H7 (cell line): ENCODE measurements at places on chromosomes 3 and 15. TPM values are rescaled to one million over a fixed set of nuclear protein-coding genes. Genes with fewer than 3 reads are reported as not detected.
A peak's percentile ranks its signal among the peaks of the same experiment; 100 is the strongest.

- DNase-seq: peak; percentile 76
Observed at GRCh38 chr15:26971271-26972018, 464 bp downstream of the GABRG3 start.

Gene WDR72
- 12.3 and 26.4 TPM in 2 replicates for total RNA-seq

DNA sequence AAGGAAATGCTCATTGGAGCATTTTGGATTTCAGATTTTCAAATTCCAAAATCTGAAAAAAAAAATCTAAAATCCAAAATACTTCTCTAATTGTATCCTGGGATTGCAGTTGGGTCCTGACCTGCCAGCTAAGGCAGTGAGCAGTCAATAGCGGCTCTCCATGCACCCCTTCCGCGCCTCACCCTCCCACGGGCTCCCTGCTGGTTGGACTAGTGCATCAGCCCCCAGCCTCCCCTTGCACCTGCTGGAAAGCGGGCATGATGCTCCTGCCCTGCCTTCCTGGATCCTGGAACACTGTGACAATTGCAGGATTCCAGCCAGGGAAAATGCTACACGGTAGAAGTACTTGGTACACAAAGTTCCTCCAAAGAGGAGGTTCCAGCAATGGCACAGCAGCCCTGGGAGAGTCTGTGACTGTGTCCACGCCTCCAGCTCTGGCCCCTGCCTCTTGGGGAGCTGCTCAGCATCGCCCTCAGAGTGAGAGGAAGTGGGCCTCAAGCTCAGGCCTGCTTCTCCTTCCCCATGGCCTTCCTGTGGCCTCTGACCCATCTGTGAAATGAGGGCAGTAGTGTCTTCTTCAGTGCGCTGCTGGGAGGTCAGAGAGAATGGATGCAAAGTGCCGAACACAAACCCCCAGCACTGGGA lies 39.5 kb upstream of the CHRNB4 start:
- no peak for DNase-seq

GRCh38 chr3:49058011-49058410 lies 28.8 kb upstream of the IMPDH2 start:
- DNase-seq: no peak

DNA sequence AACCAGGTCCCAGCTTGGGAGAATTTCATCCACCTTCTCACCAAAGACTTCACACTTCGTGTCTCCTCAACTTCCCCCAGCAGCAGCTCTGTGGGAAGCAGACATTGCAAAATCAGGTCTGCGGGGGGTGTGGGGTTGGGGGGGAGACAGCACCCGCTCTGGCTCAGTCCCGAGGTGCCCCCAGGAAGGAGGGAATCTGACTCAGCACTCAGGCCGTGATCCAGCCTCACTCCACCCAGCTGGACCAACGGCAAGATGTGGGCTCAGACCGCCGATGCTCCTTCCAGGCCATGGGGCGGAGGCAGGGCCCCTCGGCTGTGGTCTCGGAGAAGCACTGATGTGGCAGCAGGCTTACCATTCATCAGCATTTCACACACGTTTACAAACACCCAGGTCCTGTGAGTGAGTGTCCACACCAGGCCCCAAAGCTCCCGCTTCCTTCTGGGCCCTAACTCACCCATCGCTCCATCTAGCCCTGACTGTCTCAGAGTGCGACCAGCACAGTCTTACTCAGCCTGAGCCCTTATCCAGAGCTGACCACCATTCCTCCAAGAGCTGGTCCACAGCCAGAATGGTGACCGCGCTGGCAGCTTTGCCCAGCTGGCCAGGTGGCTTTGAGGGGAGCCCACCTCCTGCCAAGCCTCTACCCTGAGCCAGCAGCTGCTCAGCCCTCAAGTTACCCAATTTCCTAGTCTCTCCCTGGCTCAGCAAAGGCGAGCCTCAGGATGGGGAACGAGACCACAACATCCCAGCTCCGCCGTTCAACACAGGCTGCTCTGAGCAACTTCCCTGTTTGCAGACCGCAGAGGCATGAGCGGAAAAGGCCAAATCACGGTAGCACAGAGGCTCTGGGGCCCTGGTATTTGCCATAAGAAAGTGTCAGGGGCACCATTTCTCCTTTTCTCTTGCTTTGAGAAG lies 3.3 kb downstream of the STAB1 start:
- no peak for DNase-seq

Gene KIAA1143
- total RNA-seq: 30.8 and 37.8 TPM in 2 replicates

Gene RHOV
- total RNA-seq: 2.0 and 2.1 TPM in 2 replicates

DNA sequence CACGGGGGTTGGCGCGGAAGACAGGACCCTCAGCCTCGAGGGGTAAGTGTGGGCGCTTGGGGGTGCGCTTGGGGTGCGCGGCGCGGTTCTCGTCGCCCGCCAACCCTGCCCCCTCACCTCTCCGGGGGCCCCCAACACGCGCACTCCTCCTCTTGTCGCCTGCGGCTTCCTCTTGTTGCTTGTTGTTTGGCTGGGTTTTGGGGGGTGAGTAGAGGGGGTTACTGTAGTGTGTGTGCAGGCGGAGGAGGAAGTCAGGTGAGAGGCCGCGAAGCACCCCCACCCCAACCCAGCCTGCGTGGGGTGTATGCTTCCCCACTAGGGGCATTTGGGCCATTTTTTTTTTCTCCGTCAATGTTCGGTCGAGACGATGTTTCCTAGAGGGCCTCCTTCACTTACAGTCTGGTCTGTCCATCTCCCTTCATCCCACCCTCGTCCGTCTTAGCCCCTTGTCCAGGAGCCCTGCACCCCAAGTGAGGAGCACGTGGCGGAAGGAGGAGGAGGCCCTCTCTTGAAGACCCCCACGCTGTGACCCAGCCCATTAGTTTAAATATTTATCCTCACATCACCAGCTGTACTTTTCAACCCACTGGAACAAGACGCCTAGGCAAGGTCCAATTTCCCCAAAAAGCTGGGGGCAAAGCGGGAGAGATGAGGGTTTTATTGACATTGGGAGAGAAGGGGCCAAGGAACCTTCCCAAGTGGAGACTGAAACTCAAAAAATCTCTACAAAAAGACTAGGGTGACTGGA lies 20.4 kb upstream of the SATB1 start:
- no peak for DNase-seq

- DNase-seq: no peak
Observed at GRCh38 chr3:55742022-55742831, 255.1 kb upstream of the WNT5A start.

DNA sequence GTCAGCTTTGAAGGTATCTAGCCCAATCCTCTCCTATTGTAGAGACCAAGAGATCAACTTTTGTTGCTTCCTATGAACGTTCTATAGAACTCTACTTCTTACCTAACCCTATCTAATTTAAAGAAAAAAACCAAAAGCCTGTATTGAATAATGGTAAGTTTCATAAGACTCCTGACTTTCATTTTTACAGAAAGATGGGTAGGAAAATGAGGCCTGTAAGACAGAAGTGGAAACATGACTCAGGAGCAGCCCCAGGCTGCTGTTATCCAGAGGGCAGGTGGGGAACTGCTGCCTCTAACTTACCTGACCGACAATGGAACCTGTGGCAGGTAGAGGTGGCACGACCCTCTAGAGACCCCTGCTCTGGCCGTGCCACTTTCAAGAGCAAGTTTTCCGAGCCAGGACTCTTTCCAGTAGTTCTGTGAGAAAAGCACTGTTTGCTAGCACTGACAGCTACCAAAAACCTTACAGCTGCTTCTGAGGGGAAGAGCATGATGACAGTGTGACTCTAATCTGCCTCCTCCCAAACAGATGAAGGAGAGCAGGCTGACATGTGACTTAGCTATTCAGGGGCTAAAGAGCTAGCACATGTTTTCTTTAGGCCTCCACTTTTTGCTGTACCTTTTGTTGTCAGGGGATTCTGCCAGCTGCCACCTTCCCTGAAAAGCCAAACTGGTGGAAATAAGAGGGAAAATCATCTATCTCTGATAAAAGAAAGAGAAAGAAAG lies 17.5 kb downstream of the POPDC2 start:
- no peak for DNase-seq

Gene THOC7
- total RNA-seq: 52.0 and 60.9 TPM in 2 replicates

DNA sequence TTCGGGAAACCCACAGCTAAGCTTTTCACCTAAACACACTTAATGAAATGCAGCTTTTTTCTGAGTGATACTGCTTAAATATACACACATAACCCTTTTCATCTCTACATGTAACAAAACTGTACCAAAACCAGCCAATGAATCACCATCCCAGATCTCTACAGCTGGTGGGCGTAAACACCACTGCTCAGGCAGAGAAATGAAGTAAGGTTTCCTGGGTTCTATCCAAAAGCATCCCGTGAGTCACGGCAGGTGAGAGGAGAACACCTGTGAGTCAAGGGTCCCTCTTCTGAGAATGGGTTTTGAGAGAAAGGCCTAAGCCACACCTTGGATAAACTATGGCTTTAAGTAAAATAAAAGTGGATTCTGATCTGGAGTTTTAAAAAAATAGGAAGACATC lies 2.6 kb downstream of the CLDN1 start:
- DNase-seq: no peak

Gene SCAANT1
- not detected in 2 replicates for total RNA-seq

- peak; percentile 43 for DNase-seq
Observed at GRCh38 chr15:69735121-69735520, 282.5 kb downstream of the RPLP1 start.

DNA sequence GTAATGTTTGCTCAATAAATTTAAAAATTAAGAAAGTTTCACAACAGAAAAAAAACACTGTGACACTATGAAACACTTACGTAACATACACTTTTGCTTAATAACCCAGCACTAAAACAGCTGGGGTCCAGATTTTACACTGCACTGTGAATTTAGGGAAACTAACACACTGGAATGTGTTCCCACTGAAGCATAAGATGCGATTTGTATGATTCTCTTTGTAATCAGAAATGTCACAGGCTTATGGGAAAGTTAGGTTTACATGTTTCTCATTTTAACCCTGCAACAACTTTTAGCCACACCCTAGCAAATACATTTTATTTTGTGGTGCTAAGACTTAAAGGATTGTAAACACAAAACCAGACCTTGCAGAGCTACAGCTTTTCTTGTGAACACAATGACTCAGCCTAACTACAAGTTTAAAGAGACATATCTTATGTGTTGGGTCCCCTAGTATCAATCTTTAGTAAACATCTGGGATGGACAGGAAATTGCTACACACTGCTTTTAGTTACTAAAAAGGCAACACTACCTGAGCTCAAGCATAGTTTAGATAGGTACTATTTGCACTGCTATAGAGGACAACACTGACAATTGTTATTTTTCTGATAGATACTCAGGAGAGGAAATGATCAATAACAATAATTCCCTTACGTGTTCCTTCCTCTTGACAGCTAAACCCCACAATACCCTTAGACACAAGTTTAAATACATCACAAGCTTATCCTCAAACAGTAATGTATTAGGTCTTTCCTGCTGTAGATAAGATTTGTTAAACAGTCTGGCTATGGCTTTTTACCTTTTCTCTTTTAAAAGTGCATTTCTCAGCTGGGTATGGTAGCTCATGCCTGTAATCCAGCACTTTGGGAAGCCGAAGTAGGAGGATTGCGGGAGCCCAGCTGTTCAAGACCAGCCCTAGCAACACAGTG lies 3.8 kb downstream of the PLD1 start:
- DNase-seq: no peak

Gene DRD3
- not detected in 2 replicates for total RNA-seq

DNA sequence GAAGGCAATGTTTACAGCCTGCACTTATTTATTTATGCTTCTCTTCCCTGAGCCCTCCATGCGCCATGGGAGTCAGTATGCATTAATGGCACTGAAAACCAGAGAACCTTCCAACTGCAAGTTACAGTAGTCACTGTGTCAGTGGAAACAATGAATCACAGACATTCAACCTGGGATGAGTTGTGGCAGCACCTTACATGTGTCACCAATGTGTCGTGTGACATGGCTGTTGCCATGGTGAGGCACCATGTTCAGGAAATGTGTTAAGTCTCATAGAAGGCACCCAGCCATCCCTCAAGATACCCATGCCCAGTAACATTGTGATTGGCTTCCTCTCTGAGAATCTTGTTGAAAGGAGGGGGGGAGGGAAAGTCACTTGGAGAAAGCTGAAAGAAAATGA lies 105.0 kb downstream of the FOXP1 start:
- no peak for DNase-seq
